ENCODE measurements at places on chromosomes 1 and 21.

DNA sequence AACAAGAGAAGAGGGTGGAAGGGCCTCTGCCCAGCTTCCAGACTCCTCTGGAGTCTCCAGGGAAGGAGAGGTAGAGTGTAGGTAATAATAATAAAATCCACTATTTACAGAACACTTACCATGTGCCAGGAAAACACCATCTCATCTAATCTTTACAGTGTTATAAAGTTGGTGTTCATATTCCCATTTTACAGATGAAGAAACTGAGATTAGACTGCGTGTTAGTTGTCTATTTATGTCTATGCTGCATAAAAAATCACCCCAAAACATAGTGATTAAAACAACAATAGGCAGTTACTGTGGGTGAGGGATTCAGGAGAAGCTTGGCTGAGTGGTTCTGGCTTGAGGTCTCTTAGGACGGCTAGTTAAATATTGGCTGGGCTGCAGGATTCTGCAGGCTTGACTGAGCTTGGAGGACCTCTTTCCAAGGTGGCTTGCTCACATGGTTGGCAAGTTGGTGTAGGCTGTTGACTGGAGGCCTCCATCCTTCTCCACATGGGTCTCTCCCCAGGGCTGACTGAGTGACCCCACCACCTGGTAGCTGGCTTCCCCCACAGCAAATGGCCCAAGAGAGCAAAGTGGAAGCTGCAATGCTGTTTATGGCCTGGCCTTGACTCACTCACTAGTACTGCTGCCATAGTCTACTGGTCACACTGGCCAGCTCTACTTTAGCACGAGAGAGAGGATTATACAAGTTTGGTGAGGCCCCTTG is 6.5 kb upstream of the ALX3 start:
- DNase-seq: no peak

DNA sequence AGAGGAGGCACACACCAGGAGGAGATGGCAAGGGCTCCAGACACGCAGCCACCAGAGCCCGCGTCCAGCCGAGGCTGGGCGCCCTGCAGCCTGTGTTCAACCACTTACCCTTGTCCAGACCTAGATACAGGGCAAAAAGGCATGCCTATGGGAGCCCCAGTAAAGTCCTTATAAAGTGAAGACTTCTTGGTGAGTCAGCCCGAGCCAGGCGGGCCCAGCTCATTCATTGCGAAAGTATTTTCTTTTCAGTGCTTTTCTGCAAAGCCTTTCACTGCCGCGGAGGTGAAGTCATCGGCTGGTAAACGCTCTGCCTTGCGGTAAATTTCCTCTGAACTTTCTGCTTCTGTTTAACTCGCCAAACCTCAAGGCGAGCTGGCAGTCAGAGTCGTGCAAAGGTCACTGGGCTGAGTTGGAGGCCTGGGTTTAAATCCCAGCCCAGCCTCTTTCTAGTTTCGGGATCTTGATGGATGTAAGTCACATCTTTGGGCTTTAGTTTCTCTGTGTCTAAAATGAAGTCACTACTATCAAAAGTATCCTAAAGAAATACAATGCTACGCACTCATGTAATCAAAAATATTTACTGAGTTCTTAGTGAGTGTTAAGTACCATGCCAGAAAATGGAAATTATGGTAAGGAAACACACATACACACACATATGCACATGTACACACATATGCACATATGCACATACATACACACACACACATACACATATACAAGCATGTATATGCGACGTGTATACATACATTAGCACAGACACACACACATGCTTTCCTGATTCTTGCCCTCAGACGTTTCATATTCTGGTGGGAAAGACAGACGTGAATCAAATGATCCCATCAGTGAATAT is 54.7 kb upstream of the IFFO2 start:
- peak; percentile 43 for DNase-seq

GRCh38 chr1:117620440-117620839 is 14.6 kb downstream of the TENT5C start:
- no peak for DNase-seq

- DNase-seq: peak; percentile 92
Measured at GRCh38 chr1:84969489-84970250, 27.2 kb downstream of the MCOLN2 start.

DNA sequence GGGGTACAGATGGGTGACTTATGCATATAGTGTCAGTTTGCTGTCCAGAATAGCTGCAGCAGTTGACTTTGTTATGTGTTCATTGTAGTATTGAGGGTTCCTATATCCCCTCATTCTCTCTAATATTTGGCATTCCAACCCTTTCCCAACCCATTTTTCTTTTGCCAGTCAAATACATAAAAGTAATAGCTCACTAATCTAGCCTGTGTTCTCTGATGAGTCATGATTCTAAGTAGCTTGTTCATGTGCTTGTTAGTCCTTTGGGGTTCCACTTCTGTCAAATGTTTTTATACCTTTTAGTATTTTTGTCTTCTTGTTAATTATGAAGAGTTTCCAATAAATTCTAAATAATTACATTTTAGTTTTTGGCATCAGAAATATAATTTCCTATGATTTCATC is 99.2 kb upstream of the MROH9 start:
- DNase-seq: no peak

- DNase-seq: no peak
Measured at GRCh38 chr1:55846051-55846450, 630.9 kb upstream of the USP24 start.

- no peak for DNase-seq
Measured at GRCh38 chr1:220487297-220487820, 40.6 kb upstream of the MARK1 start.

DNA sequence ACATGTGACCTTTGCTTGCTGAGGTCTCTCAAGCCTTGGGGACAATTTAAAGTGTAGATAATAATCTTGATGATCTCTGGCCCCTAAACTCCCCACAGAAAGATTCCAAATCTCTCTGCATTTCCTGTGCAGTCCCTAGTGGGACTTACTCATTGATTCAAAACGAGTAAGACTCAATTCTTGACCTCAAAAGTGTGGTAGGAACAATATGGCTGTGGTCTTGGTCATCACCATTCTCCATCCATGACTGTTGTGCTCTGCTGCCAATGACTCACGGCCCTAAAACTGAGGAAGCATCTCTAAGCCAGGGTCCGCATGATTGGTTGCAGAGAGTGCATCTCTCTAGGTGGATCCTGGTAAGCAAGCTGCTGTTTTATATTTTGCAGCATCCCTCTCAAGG is 268.0 kb downstream of the PTGER3 start:
- DNase-seq: no peak

DNA sequence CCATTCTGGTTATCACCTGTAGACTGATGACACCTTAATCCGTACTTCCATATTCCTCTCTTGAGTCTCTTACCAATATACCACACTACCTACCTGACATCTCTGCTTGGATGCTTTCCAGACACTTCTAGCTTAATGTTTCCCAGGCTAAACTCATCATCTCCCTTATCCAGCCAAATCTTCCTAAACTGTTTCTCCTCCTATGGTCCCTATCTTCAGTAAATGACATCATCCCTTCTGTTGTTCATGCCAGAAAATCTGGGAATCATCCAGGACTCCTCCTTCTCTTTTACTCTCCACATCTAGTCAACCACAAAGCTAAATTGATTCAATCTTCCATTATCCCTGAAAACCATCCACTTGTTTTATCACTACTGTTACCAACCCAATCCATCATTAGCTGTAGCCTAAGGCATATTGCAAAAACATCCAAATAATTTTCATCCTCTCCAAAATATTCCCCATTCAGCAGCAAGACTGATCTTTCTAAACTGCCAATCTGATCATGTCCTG is 464.1 kb upstream of the BEND5 start:
- DNase-seq: no peak

DNA sequence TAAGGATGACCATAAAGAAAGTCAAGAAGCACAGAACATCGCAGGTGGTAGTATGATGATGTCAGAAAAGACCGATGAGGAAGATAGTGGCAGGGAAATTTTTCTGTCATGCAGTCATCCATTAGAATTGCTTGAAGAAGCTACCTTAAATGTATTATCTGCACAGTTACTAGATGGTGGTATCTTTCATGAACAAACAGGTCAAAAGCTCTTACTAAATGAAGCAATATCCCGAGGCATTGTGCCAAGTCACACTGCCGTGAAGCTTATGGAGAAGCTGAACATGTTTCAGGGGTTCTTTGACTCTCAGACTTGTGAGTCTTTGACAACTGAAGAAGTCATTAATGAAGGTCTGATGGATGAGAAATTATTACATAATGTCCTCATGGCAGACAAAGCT is 128.8 kb downstream of the MACF1 start:
- DNase-seq: no peak

DNA sequence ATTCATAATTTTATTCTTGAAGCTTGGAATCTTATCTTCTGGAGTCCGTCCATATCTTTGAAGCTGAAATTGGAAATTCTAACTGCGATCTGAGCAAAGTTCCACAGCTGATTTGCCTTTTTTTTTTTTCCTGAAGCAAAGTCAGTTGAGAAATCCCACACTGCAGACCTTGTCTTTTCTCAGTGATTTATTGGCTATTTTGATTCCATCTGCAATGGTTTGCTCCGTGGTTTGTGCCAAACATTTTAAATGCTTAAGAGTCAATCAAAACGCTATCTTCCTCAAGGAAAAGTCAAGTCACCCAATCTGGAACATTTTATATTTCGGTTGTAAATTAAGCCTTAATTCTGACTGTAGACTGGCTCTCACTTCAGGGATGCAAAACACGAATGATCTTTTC is 88.2 kb upstream of the GRIK1 start:
- no peak for DNase-seq

GRCh38 chr1:29758781-29759499 is 522.6 kb downstream of the PTPRU start:
- DNase-seq: no peak

DNA sequence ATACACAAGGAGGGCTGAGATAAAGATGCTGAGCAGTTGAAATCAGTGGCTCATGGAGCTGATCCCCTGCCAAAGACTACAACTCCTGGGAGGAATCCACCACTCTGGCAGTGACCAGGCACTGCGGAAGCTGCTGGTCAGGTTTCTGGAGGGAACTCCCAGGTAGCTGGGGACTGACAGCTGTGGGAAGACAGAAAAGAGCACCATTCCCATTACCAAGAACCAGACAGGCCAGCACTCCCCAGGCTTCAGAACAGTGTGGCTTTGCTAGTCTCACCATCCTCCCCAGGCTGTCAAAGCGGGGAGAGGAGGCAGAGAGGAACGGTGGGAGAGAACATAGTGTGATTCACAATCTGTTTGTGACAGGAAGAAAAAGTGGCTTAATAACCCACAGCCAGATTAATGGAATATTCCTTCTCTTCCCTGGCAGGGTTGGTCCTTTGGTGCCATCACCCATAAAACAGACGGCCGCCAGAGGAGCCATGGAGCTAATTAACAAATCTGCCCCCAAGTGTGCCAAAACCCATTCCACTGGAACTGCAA is 92.1 kb downstream of the MAB21L3 start:
- DNase-seq: no peak

- no peak for DNase-seq
Measured at GRCh38 chr1:65069011-65069565, 78.9 kb upstream of the AK4 start.

GRCh38 chr21:42653231-42654061 is at the start of gene PDE9A:
Gene PDE9A, plus strand, starts transcription at chr21:42653621. Its CDS starts 194 bp downstream, at chr21:42653815.
- no peak for DNase-seq

GRCh38 chr1:156693848-156694689 is 11.3 kb downstream of the CRABP2 start:
- DNase-seq: no peak

DNA sequence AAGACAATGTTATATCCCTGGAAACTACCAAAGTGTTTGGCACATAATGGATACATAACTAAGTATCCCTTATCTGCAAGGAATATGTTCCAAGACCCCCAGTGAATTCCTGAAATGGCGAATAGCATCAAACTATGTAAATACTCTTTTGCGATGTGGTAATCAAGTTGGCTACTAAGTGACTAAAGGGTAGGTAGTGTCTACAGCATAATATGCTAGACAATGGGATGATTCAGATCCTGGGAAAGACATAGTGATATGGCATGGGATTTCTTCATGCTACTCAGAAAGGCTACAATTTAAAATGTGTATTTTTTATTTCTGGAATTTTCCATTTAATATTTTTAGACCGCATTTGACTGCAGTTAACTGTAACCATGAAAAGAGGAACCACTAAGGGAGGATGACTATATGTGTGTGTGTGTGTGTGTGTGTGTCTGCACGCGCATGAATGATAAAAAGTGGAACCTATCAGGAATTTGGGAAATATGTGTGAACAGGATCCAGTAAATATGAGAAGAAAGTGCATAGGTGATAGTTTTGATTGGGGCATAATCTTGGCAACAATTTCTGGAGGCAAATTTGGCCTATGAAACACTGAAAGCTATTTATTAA is 1899.9 kb downstream of the NCAM2 start:
- no peak for DNase-seq

- DNase-seq: no peak
Measured at GRCh38 chr1:193654951-193655735, 468.7 kb upstream of the B3GALT2 start.

DNA sequence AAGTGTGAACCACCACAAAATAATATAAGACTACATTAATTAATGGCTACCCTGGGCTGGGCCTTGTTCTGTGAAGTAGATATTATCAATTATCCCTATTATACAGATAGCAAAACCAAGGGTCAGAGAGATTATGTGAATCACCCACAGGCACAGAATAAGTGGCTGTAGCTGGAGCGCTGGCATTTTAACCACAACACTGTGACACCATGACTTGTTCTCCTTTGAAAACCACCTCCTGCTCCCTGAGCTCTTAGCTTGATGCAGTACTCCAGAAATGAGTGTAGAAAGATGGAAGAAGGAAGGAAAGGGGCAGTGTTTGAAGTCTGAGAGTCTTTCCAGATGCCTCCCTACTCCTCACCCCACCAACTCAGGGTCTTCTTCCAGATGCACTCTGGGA is 29.5 kb upstream of the JUN start:
- DNase-seq: no peak

DNA sequence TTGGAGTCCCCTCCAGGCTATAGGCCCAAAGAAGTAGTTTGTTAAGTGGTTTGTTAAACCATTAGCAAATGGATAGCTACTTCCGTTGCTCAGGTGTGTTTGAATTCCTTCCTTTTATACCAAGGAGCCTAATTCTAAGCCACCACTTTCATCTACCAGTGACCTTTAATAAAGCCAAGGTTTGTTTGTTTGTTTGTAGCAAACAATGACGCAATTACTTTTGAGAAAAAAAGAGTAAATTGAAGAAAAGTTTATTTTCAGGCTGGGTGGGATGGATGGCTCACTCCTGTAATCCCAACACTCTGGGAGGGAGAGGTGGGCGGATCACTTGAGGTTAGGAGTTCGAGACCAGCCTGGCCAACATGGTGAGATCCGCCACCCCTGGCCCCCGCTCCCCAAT is 30.8 kb upstream of the RD3 start:
- no peak for DNase-seq

DNA sequence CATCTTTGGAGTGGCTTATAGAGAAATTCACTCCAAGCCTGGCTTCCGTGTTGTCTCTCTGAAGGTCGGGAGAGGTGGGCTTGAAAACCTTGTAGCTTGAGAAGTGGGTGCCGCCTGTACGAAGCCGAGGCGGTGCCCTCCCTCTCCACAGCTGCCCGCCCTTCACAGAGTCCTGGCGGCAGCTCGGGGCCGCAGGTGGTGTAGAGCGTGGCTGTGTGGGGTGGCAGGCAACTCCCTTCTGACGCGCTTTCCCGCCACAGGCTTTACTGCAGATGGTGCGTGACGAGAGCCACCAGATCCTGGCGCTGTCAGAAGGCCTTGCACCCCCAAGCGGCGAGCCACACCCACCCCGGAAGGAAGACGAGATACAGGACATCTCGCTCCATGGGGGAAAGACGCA is 33.1 kb upstream of the DIP2A start:
- DNase-seq: no peak

- no peak for DNase-seq
Measured at GRCh38 chr1:201732351-201732750, 96.6 kb upstream of the IPO9 start.

GRCh38 chr1:2925918-2926317 is 95.3 kb upstream of the ACTRT2 start:
- no peak for DNase-seq

GRCh38 chr1:46691997-46692790 is 20.5 kb downstream of the TEX38 start:
- DNase-seq: no peak

All from GM12878 (cell line).